Smooth muscle cell of bladder (primary cell): ENCODE measurements at places on chromosomes 11 and 22. TPM values are rescaled to one million over a fixed set of nuclear protein-coding genes. Genes with fewer than 3 reads are reported as not detected.

Gene NOL12
- 16.8 and 19.4 TPM in 2 replicates for total RNA-seq

Gene ROM1
- total RNA-seq: 5.5 and 7.8 TPM in 2 replicates

Gene APOBEC3F
- total RNA-seq: 5.5 and 7.1 TPM in 2 replicates

Gene DNAJB7
- total RNA-seq: not detected in 2 replicates

Gene ANO3
- 0.28 and 0.55 TPM in 2 replicates for total RNA-seq

Gene ACCS
- 8.7 and 15.7 TPM in 2 replicates for total RNA-seq

Gene PATE2
- total RNA-seq: not detected in 2 replicates

Gene OR52E8
- total RNA-seq: not detected in 2 replicates

Gene OR4D10
- total RNA-seq: not detected in 2 replicates

Gene MMP13
- not detected in 2 replicates for total RNA-seq

Gene MTFP1
- total RNA-seq: 5.1 and 6.7 TPM in 2 replicates

Gene SCGB2A2
- total RNA-seq: not detected in 2 replicates

Gene KRTAP5-7
- not detected in 2 replicates for total RNA-seq

Gene KRTAP5-10
- not detected in 2 replicates for total RNA-seq

Gene CLDN25
- total RNA-seq: not detected in 2 replicates

Gene ACRV1
- not detected in 2 replicates for total RNA-seq

Gene MRGPRX4
- total RNA-seq: under 0.01 TPM in 1 of 2 replicates, not detected in the other

Gene SLC6A5
- total RNA-seq: under 0.01 TPM in 1 of 2 replicates, not detected in the other

Gene FOLH1
- total RNA-seq: 0.14 and 0.46 TPM in 2 replicates

Gene PKNOX2
- total RNA-seq: 0.92 and 1.4 TPM in 2 replicates

Gene MIAT
- 0.85 and 0.92 TPM in 2 replicates for total RNA-seq

Gene INS
- not detected in 2 replicates for total RNA-seq

Gene EXPH5
- 0.09 and 1.00 TPM in 2 replicates for total RNA-seq

Gene MYOD1
- not detected in 2 replicates for total RNA-seq

Gene ANKRD42
- total RNA-seq: 13.1 and 21.4 TPM in 2 replicates

Gene PIWIL4
- 1.1 and 1.6 TPM in 2 replicates for total RNA-seq

Gene EI24
- total RNA-seq: 84.9 and 120 TPM in 2 replicates

Gene MMP3
- total RNA-seq: 7.5 and 118 TPM in 2 replicates

Gene LRRC32
- 15.9 and 66.8 TPM in 2 replicates for total RNA-seq

Gene NAALAD2
- 0.14 and 0.28 TPM in 2 replicates for total RNA-seq

Gene MS4A8
- not detected in 2 replicates for total RNA-seq

Gene OR52I2
- total RNA-seq: not detected in 2 replicates

Gene OR5T3
- not detected in 2 replicates for total RNA-seq

Gene RIMBP3C
- 0.14 and 0.18 TPM in 2 replicates for total RNA-seq

Gene NLRP14
- total RNA-seq: 0.09 and 0.14 TPM in 2 replicates

Gene RBMXL2
- total RNA-seq: not detected in 2 replicates

Gene FGF3
- not detected in 2 replicates for total RNA-seq

Gene MS4A4E
- not detected in 2 replicates for total RNA-seq

Gene RAG2
- total RNA-seq: not detected in 2 replicates

Gene JHY
- total RNA-seq: 1.4 and 1.7 TPM in 2 replicates

Gene OR11H1
- not detected in 2 replicates for total RNA-seq

Gene C11orf16
- not detected in 2 replicates for total RNA-seq

Gene OR8G1
- total RNA-seq: not detected in 2 replicates

Gene CNGA4
- under 0.01 and 0.09 TPM in 2 replicates for total RNA-seq

Gene IGF2
- 1.8 and 7.3 TPM in 2 replicates for total RNA-seq

Gene MISFA
- total RNA-seq: 0.18 and 0.71 TPM in 2 replicates
